ENCODE measurements at places on chromosomes 2 and 18.

DNA sequence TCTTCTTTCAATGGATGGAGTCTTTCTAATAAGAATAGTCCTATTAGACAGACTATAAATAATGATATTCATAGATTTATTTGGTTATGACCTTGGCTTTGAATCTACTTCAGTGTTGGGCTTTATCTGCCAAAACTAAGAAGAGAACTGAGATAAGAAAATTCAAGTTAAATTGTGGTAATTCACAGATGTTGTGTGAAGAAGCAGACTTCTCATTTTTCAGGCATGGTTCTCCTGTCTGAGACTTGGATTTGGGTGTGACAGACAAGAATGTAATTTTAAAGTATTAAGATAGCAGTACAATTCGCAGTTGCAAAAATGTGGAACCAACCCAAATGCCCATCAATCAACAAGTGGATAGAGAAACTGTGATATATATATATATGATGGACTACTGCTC lies 124.7 kb downstream of the QPCT start:
- no peak for DNase-seq

DNA sequence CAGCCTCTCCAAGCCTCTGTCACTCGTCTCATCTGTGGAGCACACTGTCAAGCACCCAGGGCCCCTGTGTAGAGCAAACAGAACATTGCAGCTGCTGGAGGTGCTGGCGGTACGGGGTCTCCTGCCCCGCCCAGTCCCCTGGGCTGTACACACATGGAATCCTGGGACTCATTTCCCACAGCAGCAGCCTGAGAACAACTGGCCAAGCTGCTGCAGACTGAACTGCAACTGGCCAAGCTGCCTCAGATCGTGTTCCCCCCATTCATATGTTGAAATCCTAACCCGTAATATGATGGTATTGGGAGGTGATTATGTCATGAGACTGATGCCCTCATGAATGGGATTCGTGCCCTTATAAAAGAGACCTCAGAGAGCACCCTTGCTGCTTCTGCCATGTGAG lies 130.5 kb downstream of the NCK2 start:
- no peak for DNase-seq

GRCh38 chr2:27863146-27863545 lies 27.0 kb downstream of the RBKS start:
- no peak for DNase-seq

DNA sequence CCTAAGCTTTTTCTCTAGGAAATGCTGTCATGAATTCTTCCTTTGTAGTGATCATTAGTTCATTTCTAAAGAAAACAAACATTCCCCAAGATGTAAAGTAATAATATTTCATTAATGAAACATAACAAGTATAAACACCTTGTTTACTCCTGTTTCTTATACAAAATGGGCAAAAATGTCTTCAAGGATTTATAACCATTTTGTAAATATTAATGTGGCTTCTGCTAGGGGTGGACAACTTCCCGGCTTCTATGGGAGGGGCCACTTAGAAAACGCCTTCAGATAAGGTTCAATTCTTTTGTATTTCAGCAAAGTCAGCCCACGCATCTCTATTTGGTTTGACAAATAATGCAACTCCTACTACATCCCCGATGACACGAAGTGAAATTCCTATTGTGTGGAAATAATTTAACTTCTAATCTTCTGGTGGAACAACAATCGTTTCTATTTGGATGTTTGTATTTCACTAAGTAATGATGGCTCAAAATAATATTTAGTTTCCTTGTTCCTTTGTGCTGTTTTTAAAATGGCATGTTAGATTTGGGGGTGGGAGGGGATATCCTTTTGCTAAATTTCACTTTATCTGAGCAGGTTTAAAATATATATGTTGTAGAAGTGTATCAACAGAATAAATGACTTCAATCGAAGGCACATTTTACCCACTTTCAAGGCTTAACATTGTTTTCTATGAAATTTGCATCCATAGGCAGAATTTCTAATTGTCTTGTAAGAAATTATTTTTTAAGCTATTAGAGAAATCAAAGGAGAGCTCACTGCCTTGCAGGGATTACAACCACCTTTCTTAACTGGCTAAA lies 14.7 kb upstream of the HOXD1 start:
- no peak for DNase-seq

- no peak for DNase-seq
These were observed 83.5 kb downstream of the EIPR1 start for GRCh38 chr2:3294069-3294468.

Data from SK-N-MC (cell line).